Endothelial cell of umbilical vein (primary cell): ENCODE measurements at places on chromosomes 3 and 15.
A peak's percentile ranks its signal among the peaks of the same experiment; 100 is the strongest.

- DNase-seq: no peak
Measured at GRCh38 chr15:91882858-91883586, 29.5 kb downstream of the SLCO3A1 start.

DNA sequence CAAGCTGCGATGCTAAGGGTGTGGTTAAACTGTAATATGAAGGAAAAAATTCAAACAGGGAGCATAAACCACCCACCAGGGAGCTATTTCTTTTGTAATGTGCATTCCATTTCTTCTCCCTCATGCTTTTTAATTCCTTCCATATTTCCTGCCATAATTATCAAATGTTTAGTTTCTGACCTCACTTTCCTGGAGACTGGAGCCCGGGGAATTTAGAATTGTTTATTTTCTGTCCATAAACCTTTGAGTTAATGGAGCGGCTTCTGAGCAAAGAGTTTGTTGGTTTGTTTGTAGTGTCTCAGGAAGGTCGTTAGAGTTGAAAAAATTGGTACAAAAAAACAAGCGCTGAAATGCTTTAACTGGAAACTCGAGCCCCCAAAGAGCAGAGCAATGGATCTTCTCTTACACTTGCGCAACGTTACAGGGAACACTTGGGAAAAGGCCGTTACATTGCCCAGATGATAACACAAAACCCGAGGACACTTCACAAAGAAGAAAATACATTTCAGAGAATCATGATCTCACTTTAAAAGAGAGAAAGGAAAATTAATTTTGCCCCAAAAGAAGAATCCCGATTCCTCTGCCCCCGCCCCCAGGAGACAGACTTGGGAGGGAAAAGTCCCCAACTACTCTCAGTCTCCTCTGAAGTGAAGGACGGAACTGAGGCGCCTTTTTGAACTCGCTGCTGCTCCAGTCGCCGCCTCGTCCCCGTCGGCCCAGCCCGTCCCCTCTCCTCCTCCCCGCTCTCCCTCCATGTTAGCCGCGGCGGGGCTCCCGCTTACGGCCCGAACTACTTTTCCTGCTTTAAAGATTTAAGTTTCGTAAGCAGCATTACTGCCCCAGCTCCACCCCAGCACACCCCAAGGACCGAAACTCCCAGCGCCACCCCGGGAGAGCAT is 842 bp downstream of the FSTL1 start:
- peak; percentile 59 for DNase-seq

GRCh38 chr3:168796339-168796738 is 700.6 kb upstream of the GOLIM4 start:
- no peak for DNase-seq

DNA sequence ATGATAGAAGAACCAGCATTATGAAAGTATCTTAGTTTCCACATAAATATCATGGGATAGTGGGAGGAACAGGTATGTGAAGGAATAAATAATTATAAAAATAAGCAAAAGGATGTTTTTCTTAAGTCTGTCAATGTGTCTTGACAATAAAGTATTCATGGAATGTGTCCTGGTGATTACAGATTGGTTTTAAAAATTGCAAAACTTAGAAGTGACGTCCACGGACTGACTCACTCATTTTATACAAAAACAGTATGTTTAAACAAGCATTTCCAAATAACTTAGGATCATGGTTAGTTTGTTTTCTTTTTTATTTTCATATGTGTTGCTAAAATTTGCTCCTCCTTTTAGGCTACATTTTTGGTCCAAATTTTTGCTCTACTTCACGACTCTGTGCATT is 687.0 kb upstream of the NECTIN3 start:
- DNase-seq: no peak

DNA sequence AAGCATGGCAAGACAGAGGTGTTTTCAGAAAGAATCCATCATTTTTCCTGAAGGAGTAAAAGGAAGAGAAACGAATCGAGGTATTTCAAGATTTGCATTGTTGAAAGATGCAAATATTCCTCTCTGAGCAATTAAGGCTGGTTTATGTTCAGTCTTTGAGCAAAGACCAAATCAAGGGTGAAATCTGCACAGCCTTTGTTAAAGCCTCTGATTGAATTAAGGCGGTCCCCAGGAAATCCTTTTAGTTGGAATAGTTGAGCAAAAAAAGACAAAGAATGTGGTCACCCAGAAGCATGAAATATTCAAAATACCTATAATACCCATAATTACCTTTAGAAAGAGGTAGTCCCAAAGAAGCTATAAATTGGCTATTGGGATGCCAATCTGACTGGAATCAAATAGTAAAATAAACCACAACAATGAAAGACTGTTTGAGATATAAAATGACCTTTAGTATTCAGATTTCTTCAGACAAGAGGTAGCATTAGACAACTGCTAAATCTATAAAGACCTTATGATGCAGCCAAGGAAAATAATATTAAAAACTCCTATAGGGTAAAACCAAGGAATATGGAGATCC is 1218.1 kb downstream of the ROBO2 start:
- DNase-seq: no peak

DNA sequence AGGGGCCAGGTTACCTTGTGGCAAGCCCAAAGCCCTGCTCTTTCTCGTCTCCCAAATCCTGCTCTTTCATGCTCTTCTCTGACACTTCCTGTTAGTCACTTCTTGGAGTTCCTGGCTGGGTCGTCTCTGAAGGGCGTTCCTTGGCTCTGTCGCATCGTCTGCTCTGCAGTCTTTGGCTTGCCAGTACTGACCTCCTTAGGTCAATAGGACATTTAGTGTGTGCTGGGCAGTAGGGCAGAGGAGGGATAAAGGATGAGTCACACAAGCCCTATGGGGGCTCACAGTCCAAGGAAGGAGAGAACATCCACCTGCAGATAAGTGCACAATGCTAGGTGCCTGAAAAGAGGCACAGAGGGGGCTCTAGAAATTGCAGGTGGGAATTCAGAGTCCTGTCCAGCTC is 87.5 kb downstream of the FAM43A start:
- peak; percentile 57 for DNase-seq

DNA sequence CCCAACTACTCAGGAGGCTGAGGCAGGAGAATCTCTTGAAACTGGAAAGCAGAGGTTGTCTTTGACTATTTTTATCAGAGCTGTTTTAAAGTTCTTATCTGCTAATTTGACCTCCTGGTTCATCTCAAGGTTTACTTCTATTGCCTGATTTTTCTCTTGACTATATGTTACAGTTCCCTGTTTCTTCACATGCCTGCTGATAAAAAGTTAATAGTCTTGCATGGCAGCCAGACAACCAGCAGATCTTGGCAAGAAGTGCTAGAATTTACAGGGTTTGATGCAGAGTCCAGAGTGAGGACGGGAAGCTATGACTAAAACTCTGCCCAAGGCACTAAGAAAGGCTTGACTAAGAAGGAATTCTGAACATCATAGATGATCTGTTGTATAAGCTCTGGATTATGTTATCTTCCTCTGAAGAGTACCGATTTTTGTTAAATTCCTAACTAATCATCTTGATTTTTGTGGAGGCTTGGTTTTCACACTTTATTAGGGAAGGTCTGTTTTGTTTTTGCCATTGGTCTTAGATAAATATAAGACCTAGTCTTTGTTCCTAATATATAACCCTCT is 85.9 kb downstream of the CHSY1 start:
- DNase-seq: no peak

GRCh38 chr15:87817553-87817952 is 439.0 kb downstream of the NTRK3 start:
- no peak for DNase-seq

- peak; percentile 28 for DNase-seq
Measured at GRCh38 chr15:100919481-100920405, 586 bp downstream of the LRRK1 start.

DNA sequence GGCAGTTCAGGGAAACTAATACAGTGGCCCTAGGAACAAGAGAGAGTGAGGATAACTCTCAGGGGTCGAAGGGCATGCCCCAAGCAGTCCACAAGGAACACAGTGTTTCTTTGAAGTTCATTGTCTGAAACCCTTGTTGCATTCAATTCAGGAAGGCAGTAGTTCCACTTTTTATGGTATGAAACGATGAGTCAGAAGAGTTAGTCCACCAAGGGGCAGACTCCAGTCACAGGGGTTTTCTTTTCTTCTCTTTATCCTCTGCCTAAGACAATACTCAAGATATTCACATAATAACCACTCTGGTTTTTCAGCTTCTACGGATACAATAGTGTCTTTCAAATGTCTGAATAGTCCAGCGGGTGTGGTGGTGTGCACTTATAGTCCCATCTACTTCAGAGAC is 23.7 kb upstream of the TICRR start:
- peak; percentile 14 for DNase-seq
